ENCODE measurements at places on chromosomes 13 and 19.

GRCh38 chr13:79675931-79676660, 195.1 kb downstream of the NDFIP2 start:
- DNase-seq: no peak

DNA sequence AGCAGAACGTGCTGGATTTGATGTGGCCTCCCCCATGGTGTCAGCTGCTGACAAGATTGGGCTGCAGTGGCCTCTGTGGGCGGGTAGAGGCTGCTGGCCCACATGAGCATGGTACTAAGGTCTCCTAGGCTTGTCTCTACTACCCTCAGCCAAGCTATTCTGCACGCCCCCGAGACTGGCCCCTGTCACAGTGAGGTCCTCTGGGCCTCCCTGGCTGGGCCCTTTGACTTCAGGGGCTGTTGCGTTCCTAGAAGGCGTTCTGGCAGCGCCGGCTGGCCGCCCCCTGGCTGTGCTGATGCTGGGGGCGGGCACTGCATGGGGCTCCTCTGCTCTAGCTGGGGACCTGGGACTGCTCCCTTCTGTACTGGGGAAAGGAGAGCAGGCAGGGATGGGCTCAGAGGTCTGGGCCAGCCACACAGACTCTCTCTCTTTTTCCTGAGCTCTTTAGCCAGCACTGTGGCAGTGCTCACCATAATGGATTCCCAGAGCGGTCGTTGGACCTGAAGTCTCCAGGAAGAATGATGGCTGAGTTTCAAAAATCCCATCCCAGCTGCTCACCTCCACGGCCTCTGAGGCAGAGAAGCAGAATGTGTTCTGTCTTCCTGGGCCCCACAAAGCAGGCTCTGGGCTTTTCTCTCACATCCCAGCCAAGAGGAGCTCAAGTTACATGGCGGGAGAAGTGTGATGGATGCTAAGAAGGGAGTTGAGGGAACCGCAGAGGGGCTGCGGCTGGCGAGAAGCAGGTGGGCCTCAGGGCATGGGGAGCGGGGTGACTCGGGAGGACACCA, 32.3 kb downstream of the TSSK6 start:
- no peak for DNase-seq

- peak; percentile 93 for DNase-seq
These were observed 1191.0 kb downstream of the SLITRK5 start for GRCh38 chr13:88862095-88862620.

DNA sequence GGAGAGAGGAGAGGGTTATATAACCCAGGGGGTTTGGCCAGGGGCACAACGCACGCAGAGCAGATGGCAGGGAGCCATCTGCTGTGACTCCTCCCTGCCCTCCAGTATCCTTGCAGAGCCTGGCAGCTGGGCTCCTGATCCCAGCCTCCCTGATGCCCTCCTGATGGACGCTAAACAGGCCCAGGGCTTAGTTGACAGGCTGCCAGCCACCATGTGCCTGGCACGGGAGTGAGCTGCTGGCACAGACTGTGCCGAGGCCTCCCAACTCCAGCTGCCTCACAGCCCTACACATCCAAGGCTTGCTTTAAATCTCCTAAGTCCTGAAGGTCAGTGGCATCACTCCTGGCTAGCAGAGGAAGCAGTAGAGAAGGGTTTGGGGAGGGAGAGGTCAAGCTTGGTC, 16.7 kb downstream of the SYDE1 start:
- peak; percentile 30 for DNase-seq

GRCh38 chr19:1264801-1265614, 4.1 kb upstream of the CIRBP start:
- no peak for DNase-seq

- no peak for DNase-seq
These were observed 18.5 kb upstream of the ATP12A start for GRCh38 chr13:24661713-24662112.

DNA sequence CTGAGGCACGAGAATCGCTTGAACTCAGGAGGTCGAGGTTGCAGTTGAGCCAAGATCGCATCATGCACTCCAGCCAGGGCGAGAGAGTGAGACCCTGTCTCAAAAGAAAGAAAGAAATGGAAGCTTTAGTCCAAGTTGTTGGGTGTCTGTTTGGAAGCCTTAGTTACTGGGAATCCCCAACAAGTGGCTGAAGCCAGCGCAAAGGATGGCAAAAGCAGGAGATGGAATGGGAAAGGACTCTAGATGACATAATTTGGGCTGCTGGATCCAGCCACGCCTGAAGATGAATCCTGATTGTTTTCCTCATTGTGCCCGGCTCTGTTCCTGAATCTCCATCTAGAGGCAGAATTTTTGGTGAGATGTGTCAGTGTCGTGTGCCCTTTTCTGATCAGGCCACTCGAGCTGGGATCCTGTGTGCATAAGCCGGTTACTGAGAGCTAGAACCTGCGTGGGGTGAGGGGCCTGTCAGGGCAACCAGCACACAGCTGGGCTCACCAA, 18.1 kb downstream of the CEBPA start:
- DNase-seq: no peak

- DNase-seq: no peak
These were observed 403.0 kb downstream of the LMO7 start for GRCh38 chr13:76038920-76039716.

DNA sequence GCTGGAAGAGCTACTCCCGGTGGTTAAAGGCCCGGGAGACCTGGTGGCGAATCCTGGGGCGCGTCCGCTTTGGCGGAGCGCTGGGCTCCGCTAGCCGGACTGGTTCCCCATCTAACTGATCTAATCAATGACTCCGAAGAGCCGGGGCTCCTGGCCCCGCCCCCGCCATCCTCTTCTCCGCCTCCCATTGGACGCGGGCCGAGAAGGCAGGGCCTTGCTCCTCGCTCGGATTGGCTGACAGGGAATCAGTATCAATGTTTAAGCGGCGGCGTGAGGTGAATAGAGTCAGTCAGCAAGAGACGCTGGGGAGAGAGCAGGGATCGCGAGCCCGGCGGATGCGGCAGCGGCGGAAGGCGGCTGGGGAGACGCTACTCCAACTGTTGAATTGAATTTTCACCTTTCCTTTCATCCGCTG, 1.7 kb upstream of the PCDH17 start:
- DNase-seq: peak; percentile 84

- DNase-seq: no peak
These were observed 18.7 kb downstream of the STK24 start for GRCh38 chr13:98557937-98558792.

- DNase-seq: no peak
These were observed 422.7 kb upstream of the ARGLU1 start for GRCh38 chr13:106990594-106990993.

DNA sequence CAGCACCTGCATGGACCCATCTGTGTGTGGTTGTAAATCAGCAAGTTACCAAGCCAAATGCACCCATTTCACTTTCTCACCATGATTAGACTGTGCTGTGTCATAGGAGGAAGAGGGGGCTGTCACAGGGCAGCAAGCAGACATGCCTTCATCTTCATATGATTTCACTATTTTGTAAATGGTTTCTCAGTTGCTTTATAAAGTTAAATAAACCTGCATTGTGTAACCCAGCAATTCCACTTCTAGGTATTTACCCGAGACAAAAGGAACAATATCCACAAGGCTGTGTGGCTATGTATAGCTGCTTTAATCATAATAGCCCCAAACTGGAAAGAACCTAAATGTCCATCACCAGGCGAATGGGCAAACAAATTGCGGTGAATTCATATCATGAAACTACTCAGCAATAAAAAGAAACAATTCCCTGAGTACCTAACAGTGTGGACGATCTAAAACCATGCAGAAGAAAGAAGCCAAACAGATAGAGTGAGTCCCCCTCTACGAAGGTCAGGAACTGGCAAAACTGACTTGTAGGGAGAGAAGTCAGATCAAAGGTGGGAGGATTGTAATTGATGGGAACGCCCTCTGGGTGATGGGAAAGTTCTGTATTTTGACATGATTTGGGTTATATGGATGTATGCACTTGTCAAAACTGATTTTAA, 185.4 kb downstream of the COL4A1 start:
- no peak for DNase-seq

DNA sequence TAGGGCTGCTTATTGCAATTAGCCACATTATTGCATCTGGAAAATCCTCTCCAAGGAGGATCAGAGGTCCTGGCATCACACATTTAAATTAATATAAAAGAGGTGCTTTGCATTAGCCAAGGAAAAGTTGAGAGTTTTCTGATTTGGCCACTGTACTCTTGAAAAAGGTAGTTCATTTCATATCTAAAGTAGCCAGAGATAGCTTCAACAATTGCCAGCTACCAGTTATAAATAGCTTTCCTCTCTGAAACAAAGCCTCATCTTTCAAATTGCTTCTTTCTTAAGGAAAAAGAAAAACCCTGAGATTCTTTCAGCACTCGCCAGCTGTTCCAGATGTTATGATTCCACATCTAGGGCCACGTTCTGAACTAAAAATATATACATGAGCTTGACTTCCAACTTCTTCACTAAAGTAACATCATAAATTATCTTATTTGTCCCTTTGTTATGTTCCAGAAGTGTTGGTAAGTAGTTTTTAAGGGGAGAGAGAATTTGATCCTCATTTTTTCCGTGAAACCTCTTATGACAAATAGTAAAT, 69.6 kb downstream of the ERCC5 start:
- no peak for DNase-seq

GRCh38 chr19:32809254-32809653, 60.3 kb downstream of the SLC7A9 start:
- no peak for DNase-seq

DNA sequence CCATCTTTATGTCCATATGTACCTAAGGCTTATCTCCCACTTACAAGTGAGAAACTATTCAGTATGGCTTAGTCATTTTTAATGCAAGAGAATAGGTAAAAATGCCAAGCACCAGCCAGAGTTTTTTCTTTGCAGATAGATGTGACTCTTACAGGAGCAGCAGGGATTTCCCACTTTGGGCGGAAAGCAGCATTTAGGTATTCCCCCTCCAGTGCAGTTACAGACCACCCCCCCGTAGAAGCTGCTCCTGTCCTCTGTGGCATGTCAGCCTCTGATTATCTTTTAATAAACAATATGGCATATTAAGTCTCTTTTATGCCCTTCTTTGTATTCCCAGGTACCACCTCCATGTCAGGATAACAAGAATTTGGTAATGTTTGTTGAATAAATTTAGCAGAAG, 24.7 kb upstream of the USPL1 start:
- DNase-seq: no peak

GRCh38 chr19:45443462-45444317, 20.0 kb upstream of the ERCC1 start:
- peak; percentile 61 for DNase-seq

DNA sequence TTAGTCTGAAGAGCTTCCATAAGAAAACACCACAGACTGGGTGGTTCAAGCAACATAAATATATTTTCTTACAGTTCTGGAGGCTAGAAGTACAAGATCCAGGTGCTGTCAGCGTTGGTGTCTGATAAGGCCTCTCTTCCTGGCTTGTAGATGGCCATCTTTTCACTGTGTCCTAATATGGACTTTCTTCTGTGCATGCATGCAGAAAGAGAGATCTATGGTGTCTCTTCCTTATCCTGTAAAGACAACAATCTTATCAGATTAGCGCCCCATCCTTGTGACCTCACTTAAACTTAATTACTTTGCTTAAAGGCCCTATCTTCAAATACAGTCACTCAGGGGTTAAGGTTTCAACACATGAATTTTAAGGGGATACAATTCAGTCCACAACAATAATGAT, 14.1 kb upstream of the NDFIP2 start:
- DNase-seq: no peak

GRCh38 chr13:99907627-99908026, 63.9 kb downstream of the ZIC5 start:
- no peak for DNase-seq

DNA sequence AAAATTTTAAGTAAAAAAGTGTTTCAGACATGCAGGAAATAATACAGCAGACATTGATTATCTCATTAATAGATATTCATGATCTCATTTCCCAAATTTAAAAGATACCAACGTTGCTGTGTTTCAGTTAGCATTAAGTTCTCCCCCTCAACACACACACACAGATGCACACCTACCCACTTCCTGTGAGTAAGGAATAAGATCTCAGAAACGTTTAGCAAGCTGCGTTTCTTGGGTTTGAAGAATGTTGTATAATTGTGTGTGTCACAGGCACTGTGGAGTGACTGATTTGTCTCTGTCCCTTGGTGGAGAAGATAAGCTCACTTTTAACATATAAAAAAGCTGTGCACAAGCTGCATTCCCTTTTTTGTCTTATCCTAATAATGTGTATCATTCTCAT, 196.8 kb downstream of the PDS5B start:
- no peak for DNase-seq

DNA sequence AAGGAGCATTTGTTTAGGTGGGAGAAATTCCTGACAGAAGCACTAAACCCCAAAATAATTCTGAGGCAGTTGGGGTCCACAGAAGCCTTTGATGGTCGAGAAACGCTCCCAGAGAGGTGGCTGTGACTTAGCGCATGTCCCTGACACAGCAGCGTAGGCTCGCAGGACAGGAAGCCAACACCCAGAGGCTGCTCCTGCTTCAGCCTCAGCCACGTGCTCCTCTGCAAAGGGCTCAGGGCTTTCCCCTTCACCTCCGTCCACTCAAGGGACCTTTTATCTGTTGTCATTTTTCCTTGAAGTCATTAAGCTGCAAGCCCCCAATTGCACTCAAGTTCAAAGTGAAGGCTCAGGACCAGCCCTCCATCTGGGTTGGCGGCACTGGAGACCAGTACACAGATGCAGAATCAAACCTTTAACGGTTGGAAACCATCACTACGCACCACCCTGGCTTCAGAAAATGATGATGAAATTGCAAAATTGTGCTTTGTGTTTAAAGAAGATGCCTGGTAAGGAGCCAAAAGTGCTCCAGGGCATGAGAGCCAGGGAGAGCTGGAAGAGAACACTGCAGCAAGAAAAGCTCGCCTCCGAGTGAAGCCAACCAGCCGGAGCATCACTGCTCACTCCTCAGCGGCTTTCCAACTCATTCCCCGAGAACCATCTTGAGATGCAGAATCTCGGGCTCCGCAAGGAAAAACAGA, 219.6 kb downstream of the RAP2A start:
- DNase-seq: no peak

GRCh38 chr19:56973713-56974555, 133.4 kb upstream of the PEG3 start:
- DNase-seq: no peak

DNA sequence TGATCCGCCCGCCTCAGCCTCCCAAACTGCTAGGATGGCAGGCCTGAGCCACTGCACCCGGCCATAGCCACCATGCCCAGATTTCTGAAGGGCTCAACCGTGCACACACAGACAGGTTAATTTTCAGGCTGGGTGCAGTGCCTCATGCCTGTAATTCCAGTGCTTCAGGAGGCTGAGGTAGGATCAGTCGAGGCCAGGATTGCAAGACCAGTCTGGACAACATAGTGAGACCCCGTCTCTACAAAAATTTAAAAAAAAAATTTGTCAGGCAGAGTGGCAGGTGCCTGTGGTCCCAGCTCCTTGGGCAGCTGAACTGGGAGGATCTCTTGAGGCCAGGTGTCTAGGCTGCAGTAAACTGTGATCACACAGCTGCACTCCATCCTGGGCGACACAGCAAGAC, 7.6 kb downstream of the TIMM13 start:
- no peak for DNase-seq

GRCh38 chr19:49570997-49571676, 9.2 kb downstream of the NOSIP start:
- peak; percentile 44 for DNase-seq

- DNase-seq: no peak
These were observed 408.8 kb downstream of the SUCLA2 start for GRCh38 chr13:47592256-47592655.

- DNase-seq: no peak
These were observed 54.7 kb upstream of the DCT start for GRCh38 chr13:94534166-94534565.

Measured in NCI-H2081 (cell line).